ENCODE measurements at places on chromosomes 7 and 10.

DNA sequence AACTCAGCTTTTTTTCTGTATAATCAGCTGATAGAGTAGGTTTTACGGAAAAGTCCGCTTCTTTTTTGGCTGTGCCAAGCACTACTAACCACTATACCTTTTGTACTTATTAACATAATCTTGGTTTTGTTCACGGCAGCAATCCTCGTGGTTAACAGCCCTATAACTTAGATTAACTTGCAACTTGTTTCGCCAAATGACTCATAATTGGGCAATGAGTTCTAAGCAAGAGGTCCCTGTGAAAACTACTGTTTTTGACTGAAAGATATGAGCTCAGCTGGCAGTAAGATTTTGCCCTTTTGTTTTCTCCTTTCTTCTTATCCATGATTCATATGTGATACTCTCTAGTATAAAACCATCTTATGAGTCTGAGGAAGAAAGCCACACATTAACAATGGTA is 345.0 kb upstream of the PCDH15 start:
- DNase-seq, result no peak

DNA sequence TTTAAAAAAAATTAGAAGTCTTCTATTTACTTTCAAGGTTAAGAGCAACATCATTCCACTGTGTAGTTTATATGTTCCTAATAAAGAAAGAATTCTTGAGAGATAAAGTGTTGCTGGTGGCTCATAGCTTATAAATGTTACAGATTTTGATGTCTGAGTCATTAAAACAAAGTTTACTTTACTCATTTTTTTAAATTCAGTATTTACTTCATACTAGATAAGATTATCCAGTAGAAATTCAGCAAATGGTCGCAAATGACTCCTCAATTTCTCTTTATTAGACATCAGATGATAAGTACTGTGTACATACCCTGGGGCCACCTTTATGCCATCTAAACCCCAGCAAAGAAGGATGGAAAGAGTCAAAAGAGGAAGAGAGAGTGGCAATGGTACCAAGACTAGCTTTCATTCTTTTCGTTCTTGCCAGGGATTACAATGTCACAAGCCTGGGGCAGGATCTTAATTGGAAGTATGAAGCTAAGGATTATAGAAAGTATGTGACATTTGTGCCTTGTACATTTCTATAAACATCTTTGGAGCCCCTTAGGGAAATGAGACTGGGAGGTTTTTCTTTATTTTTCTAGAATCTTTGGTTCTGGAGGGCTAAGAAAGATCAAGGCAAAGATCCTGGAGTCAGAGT is 206.1 kb downstream of the CHRM2 start:
- DNase-seq, result no peak

GRCh38 chr10:111874576-111874975 is 309.0 kb downstream of the GPAM start:
- DNase-seq, result no peak

DNA sequence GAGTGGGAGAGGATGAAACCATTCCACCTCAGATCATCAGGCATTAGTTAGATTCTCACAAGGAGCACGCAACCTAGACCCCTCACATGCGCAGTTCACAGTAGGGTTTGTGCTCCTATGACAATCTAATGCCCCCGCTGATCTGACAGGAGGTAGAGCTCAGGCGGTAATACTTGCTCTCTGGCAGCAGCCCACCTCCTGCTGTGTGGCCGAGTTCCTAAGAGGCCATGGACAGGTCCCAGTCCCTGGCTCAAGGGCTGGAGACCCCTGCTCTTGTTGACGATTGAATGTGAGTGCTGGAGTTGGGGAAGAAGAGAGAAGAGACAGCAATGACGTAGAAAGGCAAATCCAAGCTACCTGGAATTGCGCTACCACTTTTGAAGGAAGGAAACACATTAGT is 267.2 kb downstream of the TFEC start:
- DNase-seq, result no peak

GRCh38 chr7:151076863-151077704 is 3.5 kb downstream of the FASTK start:
- no peak for DNase-seq

All from stimulated activated CD8-positive, alpha-beta memory T cell treated with anti-CD3 and anti-CD28 coated beads, Interleukin-4, amount 100 ng/mL, for 1 hour (primary cell).